ENCODE measurements at places on chromosomes 7 and 10. TPM values are rescaled to one million over a fixed set of nuclear protein-coding genes. Genes with fewer than 3 reads are reported as not detected.
A peak's percentile ranks its signal among the peaks of the same experiment; 100 is the strongest.

DNA sequence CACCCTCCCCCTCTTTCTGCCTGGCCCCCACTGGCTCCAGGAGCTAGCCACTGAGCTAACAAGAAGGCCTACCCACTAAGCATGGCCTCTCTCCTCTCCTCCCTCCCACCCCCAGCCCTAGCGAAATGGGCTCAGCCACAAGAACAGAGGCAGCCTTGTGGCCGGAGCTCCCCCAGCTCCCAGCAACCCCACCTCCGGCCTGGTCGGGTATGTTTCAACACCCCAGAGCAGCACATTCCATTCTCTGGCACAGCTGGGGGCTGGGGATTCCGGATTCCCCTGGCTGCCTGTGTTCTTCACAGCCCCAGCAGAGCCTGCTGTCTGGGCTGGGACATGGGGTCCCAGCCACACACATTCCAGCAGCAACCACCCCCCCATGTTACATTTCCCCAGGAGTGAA is 9.0 kb downstream of the SFRP5 start:
- H3K4me1 ChIP-seq, result no peaks in the 10 kb centered on the region
- no peaks in the 10 kb centered on the region for H3K36me3 ChIP-seq
- H3K4me3 ChIP-seq, result no peak overlapping the region

- peaks cover 3% of the 10 kb centered on the region for H3K27me3 ChIP-seq
- H3K36me3 ChIP-seq, result peaks cover 5% of the 10 kb centered on the region
- H3K4me3 ChIP-seq, result no peak overlapping the region
Observed at GRCh38 chr10:34081948-34082347, 733.1 kb downstream of the PARD3 start.

The ODAD2 gene
- total RNA-seq, result not detected

DNA sequence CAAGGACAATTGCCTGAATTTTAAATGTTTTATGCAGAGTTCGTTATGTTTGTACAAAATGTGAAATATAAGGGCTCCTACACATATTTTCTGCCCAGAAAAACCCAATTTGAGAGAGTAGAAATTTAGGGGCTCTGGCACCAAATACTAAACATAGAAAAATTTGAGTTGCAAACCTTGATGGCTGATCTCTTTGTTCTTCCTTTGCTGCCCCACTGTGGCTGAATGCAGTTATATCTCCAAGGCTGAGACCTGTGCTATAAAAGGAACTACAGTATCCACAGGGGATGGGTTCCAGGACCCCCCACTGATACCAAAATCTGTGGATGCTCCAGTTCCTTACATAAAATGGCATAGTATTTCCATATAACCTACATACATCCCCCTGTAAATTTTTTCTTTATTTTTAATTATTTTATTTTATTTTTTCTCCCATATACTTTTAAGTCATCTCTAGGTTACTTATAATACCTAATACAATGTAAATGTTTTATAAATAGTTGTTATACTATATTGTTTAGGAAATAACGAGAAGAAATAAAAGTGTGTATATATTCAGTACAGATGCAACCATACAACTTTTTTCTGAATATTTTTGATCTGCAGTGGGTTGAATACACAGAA is 22.5 kb downstream of the CFAP43 start:
- peak; percentile 47 for DNase-seq
- H3K4me1 ChIP-seq, result peaks cover 3% of the 10 kb centered on the region
- no peaks in the 10 kb centered on the region for H3K27me3 ChIP-seq
- no peak overlapping the region for H3K27ac ChIP-seq
- no peaks in the 10 kb centered on the region for H3K36me3 ChIP-seq

GRCh38 chr7:150429699-150430098 is 20.7 kb upstream of the GIMAP8 start:
- peaks cover 8% of the 10 kb centered on the region for H3K27me3 ChIP-seq
- no peak overlapping the region for H3K4me3 ChIP-seq
- peaks cover 21% of the 10 kb centered on the region for H3K4me1 ChIP-seq
- DNase-seq, result no peak
- H3K36me3 ChIP-seq, result no peaks in the 10 kb centered on the region

DNA sequence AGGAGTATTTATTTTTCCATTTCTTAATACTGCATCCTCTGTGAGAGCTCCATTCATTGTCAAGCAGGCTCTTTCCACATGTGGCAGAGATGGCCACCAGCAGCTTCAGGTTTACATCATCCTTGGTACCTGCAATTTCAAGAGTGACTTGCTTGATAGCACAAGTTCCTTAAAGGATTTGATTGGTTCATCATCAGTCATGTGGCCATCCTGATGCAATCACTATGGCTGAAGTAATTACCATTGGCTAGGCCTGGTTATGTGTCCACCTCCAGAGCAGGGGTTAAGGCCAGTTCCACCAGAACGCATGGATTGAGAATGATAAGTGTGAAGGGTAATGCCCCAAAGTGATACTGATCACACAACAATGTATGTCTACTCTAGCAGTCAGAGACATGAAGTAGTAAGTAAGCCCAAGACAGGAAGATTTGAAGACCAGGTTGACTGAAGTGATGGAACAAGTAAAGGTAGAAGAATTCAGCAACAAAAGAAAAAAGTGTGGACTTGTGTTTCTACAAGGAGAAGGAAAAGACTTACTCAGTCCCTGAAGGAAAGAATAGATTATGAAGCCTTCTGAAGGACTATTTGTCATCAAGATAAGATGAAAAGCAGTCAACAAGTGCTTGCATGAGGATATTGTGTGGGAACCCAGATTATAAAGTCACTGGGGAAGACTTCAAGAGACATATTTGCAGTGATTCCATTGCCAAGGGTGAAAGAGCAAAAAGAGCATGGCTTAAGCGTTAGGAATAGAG is 26.4 kb upstream of the PRKAR2B start:
- H3K4me1 ChIP-seq, result no peaks in the 10 kb centered on the region
- no peak for DNase-seq
- H3K27ac ChIP-seq, result no peak overlapping the region
- H3K27me3 ChIP-seq, result no peaks in the 10 kb centered on the region

GRCh38 chr10:29407280-29407858 is 118.5 kb downstream of the LYZL1 start:
- no peaks in the 10 kb centered on the region for H3K4me1 ChIP-seq
- no peak overlapping the region for H3K27ac ChIP-seq
- H3K27me3 ChIP-seq, result peaks cover 5% of the 10 kb centered on the region
- peaks cover 14% of the 10 kb centered on the region for H3K36me3 ChIP-seq
- no peak overlapping the region for H3K4me3 ChIP-seq

The ZNF804B gene
- total RNA-seq, result 0.10 TPM

The PKD2L1 gene
- total RNA-seq, result 0.44 TPM

DNA sequence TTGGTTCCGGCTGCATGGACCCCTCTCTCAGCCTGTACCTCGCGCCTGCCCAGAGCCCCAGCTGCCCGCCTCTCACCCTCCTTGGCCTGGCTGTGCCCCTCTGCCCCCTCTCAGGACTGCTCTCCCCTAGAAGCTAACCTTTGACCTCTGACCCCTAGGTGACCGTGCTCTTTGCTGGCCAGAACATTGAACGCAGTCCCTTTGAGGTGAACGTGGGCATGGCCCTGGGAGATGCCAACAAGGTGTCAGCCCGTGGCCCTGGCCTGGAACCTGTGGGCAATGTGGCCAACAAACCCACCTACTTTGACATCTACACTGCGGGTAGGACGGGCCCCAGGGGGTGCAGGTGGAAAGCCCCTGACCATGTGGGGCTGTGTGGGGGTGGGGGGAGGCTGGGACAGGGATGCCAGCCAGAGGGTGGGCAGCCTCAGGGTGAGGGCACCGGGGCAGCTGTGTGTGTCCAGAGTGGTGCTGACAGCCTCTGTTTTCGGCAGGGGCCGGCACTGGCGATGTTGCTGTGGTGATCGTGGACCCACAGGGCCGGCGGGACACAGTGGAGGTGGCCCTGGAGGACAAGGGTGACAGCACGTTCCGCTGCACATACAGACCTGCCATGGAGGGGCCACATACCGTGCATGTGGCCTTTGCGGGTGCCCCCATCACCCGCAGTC is 8.0 kb downstream of the FLNC start:
- peaks cover 9% of the 10 kb centered on the region for H3K4me1 ChIP-seq
- H3K4me3 ChIP-seq, result no peak overlapping the region
- DNase-seq, result no peak

The LOXL4 gene
- total RNA-seq, result 6.1 TPM

The LAMB1 gene
- total RNA-seq, result 326 TPM

DNA sequence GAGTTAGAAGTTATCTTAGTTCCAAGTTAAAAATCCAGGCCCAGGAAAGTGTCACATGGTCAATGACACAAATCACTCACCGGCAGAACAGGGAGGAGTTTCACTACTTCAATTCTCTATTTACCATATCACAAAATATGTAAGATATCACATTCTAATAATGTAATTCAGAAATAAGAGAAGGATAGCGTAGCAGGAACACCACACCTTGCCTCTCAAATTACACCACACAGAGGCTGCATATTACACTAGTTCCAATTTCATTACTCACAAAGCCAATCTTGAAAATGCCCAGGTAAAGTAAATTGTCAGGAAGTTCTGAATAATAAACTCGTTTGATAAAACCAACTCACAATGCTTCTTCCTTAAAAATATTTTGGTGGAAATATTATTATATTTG is 169.2 kb downstream of the CTTNBP2 start:
- H3K27ac ChIP-seq, result no peak overlapping the region
- no peaks in the 10 kb centered on the region for H3K27me3 ChIP-seq

The TFPI2 gene
- 3.2 TPM for total RNA-seq

- no peaks in the 10 kb centered on the region for H3K36me3 ChIP-seq
- no peak for DNase-seq
- peak overlapping the region; percentile 7 for H3K4me3 ChIP-seq
Observed at GRCh38 chr7:1690359-1690958, 20.4 kb downstream of the ELFN1 start.

GRCh38 chr10:93701866-93702209 is 554 bp downstream of the FRA10AC1 start:
- H3K36me3 ChIP-seq, result no peaks in the 10 kb centered on the region
- no peaks in the 10 kb centered on the region for H3K27me3 ChIP-seq
- H3K4me3 ChIP-seq, result no peak overlapping the region
- DNase-seq, result no peak
- peaks cover 5% of the 10 kb centered on the region for H3K4me1 ChIP-seq
- no peak overlapping the region for H3K27ac ChIP-seq

DNA sequence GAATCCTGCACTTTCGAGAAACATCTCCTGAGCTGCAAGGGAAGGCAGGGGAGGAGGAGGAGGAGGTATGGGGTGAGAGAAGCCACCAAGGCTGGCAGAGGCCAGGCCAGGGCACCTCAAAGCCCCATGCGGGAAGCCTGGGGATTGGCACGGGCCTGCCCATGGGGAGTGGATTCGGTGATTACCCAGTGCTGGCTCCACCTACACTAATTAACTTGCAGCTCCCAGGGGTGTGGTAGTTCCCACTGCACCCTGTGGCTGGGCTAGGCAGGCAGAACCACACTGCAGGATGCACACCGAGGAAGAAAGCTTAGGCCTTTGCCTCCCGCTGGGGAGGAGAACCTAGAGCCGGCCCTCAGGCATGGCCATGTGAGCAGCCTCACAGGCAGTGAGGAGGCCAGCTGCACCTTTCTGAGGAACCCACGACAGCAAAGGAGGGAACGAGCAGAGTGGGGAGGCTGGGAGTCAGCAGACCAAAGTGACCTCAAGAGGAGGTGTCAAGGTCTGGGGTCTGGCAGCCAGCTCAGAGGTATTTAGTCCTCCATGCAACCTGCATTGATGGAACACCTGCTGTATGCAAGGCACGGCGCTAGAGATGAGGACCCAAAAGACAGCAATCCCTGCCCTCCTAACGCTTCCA is 27.2 kb downstream of the GRID1 start:
- no peak overlapping the region for H3K4me3 ChIP-seq
- peaks cover 5% of the 10 kb centered on the region for H3K27me3 ChIP-seq
- H3K4me1 ChIP-seq, result peaks cover 2% of the 10 kb centered on the region
- no peaks in the 10 kb centered on the region for H3K36me3 ChIP-seq

- H3K27me3 ChIP-seq, result peaks cover 4% of the 10 kb centered on the region
- no peak overlapping the region for H3K4me3 ChIP-seq
- DNase-seq, result no peak
- H3K36me3 ChIP-seq, result peaks cover 9% of the 10 kb centered on the region
- H3K27ac ChIP-seq, result no peak overlapping the region
Observed at GRCh38 chr7:135756191-135756590, 7.6 kb upstream of the FAM180A start.

DNA sequence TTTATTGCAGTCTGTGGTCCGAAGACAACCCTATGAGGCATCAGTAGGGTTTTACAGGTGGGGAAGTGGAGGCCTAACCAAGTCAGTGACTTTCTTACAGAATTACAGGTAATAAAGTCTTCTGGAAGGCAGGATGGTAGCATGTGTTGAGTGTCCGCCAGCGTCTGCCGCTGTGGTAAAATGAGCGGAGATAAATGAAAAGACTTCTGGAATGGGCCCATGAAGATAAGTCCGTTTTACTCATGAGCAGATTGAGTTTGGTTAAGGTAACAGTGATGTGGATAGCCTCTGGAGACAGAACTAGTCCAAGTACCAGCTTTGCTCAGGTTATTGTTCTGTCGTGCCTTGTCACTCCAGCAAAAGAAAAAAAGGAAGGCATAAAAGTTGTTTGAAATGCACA is 966 bp downstream of the FBH1 start:
- no peaks in the 10 kb centered on the region for H3K36me3 ChIP-seq
- peaks cover 27% of the 10 kb centered on the region for H3K4me1 ChIP-seq
- H3K27ac ChIP-seq, result peak overlapping the region; percentile 85

DNA sequence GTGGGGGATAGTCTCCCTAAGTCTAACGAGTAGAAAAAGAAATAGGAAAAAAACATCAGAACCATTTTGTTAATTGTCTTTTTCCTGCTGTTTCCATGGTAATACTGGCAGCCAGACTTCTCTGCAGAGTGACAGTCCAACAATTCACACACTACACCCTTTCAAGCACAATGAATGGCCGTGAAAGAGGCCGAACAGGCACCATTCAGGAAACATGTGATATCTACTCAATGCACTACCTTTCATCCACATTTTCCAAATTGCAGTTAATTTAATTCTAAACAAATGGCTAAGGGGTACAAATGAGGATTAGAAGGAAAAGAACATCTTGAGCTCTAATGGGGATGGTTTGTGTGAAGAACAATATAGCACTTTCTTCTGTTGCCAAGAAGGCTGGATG is 358.5 kb upstream of the ANKRD30A start:
- H3K27me3 ChIP-seq, result no peaks in the 10 kb centered on the region
- no peak overlapping the region for H3K27ac ChIP-seq
- no peak for DNase-seq
- H3K4me3 ChIP-seq, result no peak overlapping the region
- no peaks in the 10 kb centered on the region for H3K4me1 ChIP-seq

GRCh38 chr10:5449823-5450222 is 37.5 kb downstream of the NET1 start:
- no peak overlapping the region for H3K4me3 ChIP-seq
- no peak for DNase-seq
- H3K36me3 ChIP-seq, result no peaks in the 10 kb centered on the region
- H3K27ac ChIP-seq, result no peak overlapping the region
- no peaks in the 10 kb centered on the region for H3K27me3 ChIP-seq

GRCh38 chr10:773562-774161 is 84.2 kb upstream of the DIP2C start:
- DNase-seq, result no peak
- H3K36me3 ChIP-seq, result no peaks in the 10 kb centered on the region
- H3K4me3 ChIP-seq, result no peak overlapping the region
- no peaks in the 10 kb centered on the region for H3K4me1 ChIP-seq

The DRGX gene
- total RNA-seq, result 65.2 TPM

GRCh38 chr7:138097064-138097741 is 20.9 kb downstream of the AKR1D1 start:
- H3K4me1 ChIP-seq, result no peaks in the 10 kb centered on the region
- no peak overlapping the region for H3K27ac ChIP-seq
- no peaks in the 10 kb centered on the region for H3K36me3 ChIP-seq
- H3K27me3 ChIP-seq, result peaks cover 2% of the 10 kb centered on the region
- DNase-seq, result peak; percentile 39

The NPSR1 gene
- total RNA-seq, result not detected

GRCh38 chr7:24964191-24964590 is 15.8 kb downstream of the OSBPL3 start:
- DNase-seq, result no peak
- H3K27ac ChIP-seq, result peak overlapping the region; percentile 25
- no peaks in the 10 kb centered on the region for H3K27me3 ChIP-seq
- H3K4me3 ChIP-seq, result no peak overlapping the region
- no peaks in the 10 kb centered on the region for H3K36me3 ChIP-seq
- peaks cover 48% of the 10 kb centered on the region for H3K4me1 ChIP-seq

The SLC26A3 gene
- not detected for total RNA-seq

The H2BK1 gene
- not detected for total RNA-seq

Measured in glutamatergic neuron (in vitro differentiated cells).